ENCODE measurements at places on chromosomes 4 and X.

DNA sequence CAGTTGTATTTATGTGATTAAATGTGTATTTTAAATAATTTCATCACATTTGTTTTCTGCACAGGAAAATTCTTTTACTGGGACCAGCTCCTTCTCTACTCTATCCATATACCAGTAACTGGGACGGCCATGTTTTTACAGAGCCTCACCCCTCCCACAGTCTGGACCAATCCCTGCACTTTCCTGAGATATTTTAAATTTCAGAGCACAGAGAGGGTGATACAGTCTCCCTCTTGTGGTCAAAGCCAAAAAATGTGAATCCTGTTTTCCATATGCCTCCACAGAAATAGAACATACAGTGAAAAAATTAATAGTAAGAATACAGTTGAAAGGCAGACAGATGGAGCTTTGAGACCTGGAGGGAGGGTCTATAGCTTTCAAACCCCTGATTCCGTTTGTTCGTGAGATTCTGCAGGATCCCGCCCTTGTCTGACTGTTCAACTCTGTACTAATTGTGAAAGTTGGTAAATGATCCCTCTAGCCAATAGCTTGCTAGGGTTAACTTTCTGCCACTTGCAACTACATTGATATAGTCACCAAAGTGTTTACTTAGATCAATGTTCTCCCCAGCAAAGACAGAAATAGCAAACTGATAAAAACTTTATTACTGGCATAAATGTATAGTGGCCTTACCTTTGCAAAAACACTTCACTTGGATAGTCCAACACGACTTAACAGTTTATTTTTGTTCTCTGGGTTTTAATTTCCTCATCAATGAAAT is 172.2 kb downstream of the PPARGC1A start:
- no peak for DNase-seq

GRCh38 chrX:1542994-1543725 is 6.2 kb upstream of the P2RY8 start:
- no peak for DNase-seq

GRCh38 chr4:179530958-179531357 is 2088.7 kb upstream of the AGA start:
- no peak for DNase-seq

DNA sequence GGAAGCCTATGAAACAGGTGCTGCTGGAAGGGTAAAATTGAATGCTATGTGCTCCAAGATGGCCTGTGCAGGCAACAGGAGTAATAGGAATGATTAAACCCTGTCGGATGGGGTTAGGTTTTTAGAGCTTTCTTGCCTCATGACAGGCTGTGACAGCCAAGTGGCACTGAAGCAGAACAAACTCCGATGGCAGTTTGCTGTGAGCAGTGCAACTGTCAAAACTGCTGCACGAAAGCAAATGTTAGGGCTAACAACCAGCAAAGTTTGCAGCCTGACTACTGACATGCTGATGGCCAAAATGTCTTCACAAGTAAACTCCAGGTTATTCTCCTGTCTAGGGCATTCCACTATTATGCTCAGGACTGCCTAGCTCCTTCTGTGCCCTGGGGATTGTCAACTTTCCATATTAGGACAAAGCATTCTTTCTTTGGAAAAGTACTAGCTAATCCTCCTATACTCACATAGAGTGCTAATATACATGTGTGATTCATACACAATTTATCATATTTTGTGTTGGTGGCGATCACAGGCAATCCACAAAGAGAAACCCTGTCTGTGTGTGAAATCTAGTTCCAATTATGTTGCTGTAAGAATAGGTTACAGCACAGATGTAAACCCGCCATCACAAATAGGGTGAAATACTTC is 486.6 kb upstream of the TENM3 start:
- DNase-seq, result no peak

DNA sequence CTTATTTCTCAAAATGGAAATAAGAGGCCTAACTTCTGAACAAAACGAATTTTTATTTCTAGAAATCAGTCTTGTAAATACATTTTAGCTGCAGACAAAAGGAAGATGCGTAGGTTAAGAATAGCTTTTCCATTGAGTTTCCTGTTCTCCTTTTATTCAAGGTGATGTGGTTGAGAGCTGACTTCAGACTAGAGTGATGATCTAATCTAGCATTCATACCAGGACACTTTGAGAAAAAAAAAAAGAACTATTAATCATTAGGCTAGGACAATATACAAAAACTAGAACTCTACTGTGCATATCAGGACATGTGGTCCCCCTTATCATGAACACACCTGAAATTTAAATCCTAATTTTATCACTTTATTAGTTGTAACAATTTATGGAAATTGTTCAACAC is 884.5 kb upstream of the EPHA5 start:
- no peak for DNase-seq

DNA sequence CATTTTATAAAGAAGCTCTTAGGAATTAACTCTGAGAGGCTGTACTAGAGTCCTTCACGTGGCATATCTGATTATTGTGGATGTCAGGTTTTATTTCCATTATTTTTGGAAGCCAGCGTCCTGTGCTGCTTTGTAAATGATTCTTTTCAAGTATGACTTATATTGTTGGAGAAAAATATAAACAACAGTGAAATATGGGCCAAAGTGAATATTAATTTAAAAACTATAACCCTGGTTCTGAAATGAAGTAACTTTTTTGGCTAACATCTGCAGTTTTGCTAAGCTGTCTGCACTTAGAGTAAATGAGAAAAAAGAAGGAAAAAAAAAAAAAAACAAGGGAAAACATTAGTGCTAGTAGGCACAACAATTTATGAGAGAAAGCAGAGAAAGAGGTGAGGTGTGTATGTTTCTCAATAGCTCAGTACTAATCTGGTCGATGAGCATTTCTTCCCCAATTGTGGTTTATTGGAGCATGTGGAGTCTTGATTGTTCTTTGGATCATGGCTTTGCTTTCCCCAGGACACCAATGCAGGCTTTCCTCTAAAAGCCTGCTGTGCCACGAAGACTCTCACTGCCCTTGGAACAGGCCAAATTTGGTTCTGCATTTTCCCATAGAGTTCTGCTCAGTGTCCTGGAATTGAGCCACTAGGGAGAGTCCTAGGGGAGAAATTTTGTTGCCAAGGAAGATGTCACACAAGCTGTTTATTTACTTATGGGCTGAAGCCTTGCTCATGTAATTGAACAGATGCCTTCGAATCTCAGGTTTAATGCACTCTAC is 273.3 kb downstream of the DKK2 start:
- DNase-seq, result no peak

- DNase-seq, result no peak
Measured at GRCh38 chrX:40385256-40385655, 195.5 kb upstream of the ATP6AP2 start.

- DNase-seq, result no peak
Measured at GRCh38 chr4:95013236-95013635, 255.5 kb downstream of the BMPR1B start.

DNA sequence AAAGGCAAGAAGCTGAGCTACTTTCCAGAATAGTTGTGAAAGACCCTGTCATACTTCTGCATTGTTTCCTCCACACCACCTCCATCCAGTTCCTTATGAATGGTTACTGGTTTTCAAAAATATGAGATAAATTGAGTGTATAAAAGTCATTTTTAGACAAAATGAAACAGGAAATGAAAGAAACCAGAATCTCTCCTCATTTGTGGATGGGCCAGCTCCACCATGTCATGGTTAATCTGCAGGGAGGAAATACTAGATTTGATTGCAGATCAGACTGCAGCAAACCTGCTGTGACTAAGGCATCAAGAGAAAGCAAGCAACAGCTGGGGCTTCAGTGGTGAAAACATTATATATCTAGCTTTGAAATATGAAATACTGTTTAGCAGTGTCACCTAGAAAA is 23.8 kb downstream of the F9 start:
- DNase-seq, result no peak

- DNase-seq, result no peak
Measured at GRCh38 chr4:149754526-149754925, 61.1 kb downstream of the IQCM start.

DNA sequence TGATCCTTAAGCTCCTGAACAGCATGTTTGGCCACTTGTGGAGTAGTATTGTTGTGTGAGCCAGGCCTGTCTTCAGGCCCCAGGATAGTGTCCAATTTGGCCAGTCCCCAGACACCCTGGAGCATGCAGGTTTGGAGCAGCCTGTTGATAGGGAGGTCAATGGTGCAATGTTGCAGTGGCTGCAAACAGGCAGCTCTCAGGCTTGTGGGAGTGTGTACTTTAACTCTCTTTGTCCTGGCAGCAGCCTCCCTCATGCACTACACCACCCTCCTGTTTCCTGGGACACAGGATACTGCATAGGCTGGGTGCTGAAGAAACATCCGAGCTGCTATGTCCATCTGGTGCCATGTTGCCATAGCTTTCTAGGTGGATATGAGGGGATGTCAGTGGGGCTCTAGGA is 24.0 kb downstream of the TECRL start:
- DNase-seq, result no peak

DNA sequence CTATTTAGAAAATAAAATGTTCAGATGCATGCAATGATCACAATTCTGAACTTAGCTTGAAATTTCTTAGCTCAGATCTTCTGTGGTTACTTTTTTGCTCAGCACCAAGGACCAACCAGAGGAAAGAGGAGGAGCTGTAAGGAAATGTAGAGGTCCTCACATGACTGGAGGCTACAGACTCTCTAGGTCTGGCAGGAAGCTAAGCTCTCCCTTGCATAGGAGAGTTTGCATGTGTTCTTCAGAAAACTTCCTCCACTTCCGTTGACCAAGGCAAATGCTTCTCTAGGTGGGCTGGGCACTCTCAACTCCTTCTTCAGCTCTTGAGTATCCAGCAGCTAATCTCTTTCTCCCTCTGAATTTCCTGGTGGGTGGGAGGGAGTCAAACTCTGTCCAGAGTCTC is 119.6 kb downstream of the BTC start:
- DNase-seq, result no peak

GRCh38 chr4:176335421-176335820 is 15.7 kb downstream of the SPCS3 start:
- DNase-seq, result no peak

GRCh38 chr4:94345969-94346368 is 3.3 kb upstream of the HPGDS start:
- no peak for DNase-seq

- DNase-seq, result no peak
Measured at GRCh38 chrX:136812286-136812685, 31.6 kb upstream of the ARHGEF6 start.

GRCh38 chr4:68391436-68391835 is 41.5 kb upstream of the YTHDC1 start:
- no peak for DNase-seq

- no peak for DNase-seq
Measured at GRCh38 chr4:72875138-72875537, 194.4 kb downstream of the COX18 start.

- DNase-seq, result no peak
Measured at GRCh38 chr4:6881908-6882307, 27.7 kb upstream of the TBC1D14 start.

DNA sequence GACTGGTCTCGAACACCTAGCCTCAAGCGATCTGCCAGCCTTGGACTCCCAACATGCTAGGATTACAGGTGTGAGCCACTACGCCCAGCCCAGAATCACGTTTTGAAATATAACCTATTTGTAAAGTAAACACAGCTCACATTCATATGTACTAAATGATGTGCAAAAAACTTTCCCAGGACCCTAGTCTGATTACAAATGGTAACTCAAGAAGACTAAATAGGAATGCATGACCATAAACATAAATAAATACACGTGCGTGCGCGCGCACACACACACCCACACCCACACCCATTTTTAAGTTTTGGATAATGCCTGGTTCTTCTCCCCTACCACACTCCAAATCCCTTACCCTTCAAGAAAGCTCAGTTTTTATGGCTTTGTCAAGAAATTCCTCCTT is 163.9 kb downstream of the NR3C2 start:
- DNase-seq, result no peak

- DNase-seq, result no peak
Measured at GRCh38 chr4:169200361-169201030, 70.3 kb downstream of the SH3RF1 start.

GRCh38 chrX:112967903-112968302 is 127.3 kb upstream of the AMOT start:
- DNase-seq, result no peak

- DNase-seq, result no peak
Measured at GRCh38 chr4:130563185-130563888, 1467.4 kb downstream of the C4orf33 start.

- DNase-seq, result no peak
Measured at GRCh38 chrX:25158635-25159034, 142.9 kb upstream of the ARX start.

GRCh38 chr4:183101956-183102480 is 3.0 kb downstream of the WWC2 start:
- no peak for DNase-seq

GRCh38 chr4:168666531-168666930 is 169.7 kb downstream of the PALLD start:
- no peak for DNase-seq

DNA sequence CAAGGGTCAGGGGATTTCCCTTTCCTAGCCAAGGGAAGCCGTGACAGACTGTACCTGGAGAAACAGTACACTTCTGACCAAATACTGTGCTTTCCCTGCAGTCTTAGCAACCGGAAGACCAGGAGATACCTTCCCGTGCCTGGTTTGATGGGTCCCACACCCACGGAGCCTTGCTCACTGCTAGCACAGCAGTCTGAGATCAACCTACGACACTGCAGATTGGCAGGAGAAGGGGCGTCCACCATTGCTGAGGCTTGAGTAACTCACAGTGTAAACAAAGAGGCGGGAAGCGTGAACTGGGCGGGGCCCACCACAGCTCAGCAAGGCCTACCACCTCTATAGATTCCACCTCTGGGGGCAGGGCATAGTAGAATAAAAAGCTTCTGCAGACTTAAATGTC is 48.7 kb upstream of the SRD5A3 start:
- no peak for DNase-seq

Measured in pulmonary artery endothelial cell (primary cell).